ENCODE measurements at places on chromosomes 4 and X. TPM values are rescaled to one million over a fixed set of nuclear protein-coding genes. Genes with fewer than 3 reads are reported as not detected.

Gene CXCR3
- total RNA-seq: 1.1 TPM

Gene SLC16A2
- total RNA-seq: 8.7 TPM

GRCh38 chr4:188433741-188434315 is 294.6 kb downstream of the TRIML1 start:
- no peak for DNase-seq

DNA sequence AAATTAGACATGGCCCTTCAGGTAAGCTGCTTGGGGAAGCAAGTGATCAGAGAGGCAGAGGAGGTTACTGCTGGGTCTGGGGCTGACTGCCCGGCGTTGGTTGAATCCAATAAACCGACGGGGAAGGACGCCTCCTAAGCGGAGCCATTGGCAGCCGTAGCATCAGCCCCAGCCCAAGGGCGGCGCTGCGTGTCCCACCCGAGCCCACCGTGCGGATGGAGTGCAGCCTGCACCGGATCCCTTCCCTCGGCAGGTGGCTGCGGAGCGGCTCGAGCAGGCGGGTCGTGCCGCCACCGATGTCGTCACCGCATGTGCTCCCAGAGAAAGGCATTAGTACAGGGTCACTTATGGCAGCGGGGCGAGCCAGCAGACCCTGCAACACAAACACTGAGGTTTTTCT is 82.1 kb downstream of the ALPK1 start:
- no peak for DNase-seq

DNA sequence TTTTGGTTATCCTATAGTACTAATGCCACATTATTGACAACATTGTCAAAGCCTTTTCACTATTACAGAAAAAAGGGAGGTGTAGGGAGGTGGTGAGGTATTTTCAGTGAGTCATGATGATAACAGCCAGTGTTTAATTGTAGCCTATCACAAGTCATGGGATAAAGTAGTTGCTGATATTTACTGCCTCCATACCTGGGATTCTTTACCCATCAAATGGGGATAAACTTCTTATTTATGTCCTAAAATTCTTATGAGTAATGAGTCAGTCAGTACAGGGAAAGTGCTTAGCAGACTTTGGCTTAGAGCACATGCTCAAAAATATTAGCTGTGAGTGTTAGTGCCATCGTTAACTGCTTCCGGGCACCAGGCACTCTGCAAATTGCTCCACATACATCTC is 25.7 kb downstream of the ADGRG2 start:
- DNase-seq: no peak

GRCh38 chr4:77036206-77036605 is 39.6 kb downstream of the CCNI start:
- no peak for DNase-seq

DNA sequence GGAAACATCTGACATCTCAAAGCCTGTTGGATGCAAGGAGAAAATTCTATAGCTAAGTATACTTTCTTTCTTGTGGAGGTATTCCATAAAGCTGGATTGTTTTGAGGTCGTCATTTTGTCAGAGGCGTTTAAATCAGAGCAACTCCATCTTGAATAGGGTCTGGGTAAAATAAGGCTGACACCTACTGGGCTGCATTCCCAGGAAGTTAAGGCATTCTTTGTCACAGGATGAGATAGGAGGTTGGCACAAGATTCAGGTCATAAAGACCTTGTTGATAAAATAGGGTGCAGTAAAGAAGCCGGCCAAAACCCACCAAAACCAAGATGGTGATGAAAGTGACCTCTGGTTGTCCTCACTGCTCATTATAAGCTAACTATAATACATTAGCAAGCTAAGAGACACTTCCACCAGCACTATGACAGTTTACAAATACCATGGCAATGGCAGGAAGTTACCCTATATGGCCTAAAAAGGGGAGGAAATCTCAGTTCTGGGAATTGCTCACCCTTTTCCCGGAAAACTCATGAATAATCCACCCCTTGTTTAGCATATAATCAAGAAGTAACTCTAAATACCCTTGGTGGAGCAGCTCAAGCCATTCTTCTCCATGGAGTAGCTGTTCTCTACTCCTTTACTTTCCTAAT is 11.9 kb downstream of the HSD17B13 start:
- DNase-seq: no peak

DNA sequence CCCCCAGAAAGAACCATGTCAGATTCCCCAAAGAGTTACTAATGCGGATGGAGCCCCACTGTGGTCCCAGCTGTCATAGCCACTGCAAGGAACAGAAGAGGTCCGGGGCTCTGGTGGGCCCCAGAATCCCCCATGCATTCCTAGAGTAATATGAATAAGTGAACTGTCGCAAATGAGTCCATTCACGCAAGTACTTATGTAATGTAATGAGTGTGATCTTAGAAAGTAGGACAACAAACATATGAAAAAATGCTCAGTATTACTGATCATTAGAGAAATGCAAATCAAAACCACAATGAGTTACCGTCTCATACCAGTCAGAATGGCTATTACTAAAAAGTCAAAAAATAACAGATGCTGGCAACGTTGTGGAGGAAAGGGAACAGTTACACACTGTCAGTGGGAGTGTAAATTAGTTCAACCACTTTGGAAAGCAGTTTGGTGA is 141.5 kb upstream of the RBPJ start:
- DNase-seq: no peak

Measured in prostate gland (tissue), 2 donors.